Progenitor cell of endocrine pancreas (in vitro differentiated cells): ENCODE measurements at places on chromosomes 1 and 21.

DNA sequence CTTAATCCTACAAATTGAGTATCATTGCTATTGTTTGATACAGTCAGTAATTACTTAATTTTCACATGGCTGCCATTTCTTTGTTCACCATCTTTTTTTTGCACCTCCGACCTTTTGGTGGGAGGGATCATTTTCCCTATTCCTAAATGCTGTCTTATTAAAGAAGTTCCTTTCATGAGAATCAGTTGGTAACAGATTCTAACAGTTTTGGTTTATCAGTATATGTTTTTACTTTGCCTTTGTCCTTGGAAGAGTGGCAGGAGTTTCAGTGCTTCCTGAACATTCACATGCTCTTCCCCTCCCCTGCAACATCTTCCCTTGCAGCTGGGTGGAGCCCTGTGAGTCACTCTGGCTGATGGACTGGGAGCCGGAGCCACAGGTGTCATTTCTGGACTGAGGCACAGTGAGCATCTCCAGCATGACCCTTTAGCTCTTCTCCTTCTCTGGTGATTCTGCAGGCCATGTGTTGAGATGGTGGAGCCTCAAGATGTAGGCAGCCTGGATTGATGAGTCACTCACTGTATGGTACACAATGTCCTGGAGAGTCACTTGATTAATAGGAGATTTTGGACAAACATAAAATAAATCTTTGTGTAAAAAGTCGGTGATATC is 217.7 kb downstream of the URB2 start:
- no peak for DNase-seq

DNA sequence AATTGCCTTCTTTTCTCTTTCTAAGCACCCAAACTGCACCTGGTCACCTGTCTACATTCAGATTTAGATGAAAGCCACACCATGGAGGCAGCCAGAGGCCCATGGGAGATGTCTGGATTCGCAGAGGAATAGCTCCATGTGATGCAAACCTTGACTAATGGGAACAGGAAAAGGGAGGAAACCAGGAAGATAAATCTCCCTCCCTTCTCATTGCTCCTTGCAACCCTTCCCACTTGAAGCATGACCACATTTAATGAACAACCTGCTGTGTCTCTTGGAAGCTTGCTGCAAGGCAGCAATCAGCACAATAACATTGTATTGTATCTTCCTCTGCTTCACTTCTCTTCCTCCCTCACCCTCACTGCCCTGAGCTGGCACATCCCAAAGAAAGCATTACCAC is 42.6 kb upstream of the KLF17 start:
- DNase-seq: no peak

- peak; percentile 17 for DNase-seq
Measured at GRCh38 chr21:38171723-38172344, 85.0 kb upstream of the KCNJ15 start.

GRCh38 chr21:36698981-36699545 is at the start of gene SIM2:
TSS of gene SIM2 (plus strand) at chr21:36699115. CDS start at chr21:36699747, 632 bp downstream.
- DNase-seq: no peak

- no peak for DNase-seq
Measured at GRCh38 chr21:32360401-32360975, 32.3 kb downstream of the URB1 start.
